Stimulated activated CD4-positive, alpha-beta T cell treated with anti-CD3 and anti-CD28 coated beads, Interleukin-12 subunit alpha, Interleukin-12 subunit beta, amount 100 ng/mL, for 24 hours (primary cell): ENCODE measurements at places on chromosomes 7 and 10.

DNA sequence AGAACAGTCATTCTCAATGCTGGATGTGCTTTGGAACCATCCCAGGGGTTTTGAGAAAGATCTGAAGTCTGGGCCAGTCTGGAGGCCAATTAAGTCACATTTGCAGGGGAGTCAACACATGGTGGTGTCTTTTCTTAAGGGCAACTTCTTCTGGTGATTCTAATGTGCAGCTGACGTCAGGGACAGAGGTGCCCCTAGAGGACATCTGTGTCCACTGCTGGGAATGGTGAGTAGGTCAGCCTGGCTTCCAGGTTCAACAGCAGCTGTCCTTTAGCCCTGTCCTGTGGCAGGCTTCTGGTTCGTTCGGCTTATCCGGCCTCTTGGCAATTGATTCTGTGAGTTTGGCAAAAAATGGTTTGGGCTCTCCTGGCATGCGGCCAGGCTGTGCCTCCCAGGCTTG is 269.7 kb upstream of the HABP2 start:
- no peak for DNase-seq

DNA sequence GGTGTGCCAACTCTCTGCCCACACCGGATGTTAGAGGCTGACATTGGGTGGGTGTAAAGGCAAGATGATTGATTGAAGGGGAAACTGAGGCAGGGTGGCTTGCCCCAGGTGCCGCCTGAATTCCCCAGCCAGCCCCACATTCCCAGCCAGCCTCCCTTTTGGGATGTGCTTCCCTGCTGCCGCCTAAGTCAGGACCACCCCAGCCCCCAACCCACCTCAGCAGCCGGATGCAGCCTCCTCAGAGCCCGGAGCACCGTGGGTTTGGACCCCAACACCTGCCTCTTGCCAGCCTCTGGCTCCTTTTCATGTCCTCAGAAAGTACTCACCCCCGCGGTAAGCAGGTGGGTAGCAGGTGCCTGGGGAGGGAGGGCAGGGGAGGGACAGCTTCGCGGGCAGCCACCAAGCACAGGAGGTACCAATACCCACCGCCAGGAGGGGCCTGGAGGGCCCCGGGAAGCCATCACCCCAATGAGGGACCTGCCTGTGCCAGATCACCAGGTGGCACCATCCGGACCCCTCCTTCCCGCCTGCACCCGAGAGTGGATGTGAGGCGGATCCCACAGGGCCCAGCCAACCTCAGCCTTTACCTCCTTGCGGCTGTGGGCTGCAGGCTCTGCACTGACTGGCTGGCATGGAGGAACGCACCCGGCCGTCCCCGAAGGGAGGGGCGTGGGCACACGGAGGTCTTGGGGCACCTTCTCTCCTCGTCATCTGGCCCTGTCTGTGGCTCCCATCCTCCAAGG is 60.5 kb downstream of the PWWP2B start:
- DNase-seq = no peak

DNA sequence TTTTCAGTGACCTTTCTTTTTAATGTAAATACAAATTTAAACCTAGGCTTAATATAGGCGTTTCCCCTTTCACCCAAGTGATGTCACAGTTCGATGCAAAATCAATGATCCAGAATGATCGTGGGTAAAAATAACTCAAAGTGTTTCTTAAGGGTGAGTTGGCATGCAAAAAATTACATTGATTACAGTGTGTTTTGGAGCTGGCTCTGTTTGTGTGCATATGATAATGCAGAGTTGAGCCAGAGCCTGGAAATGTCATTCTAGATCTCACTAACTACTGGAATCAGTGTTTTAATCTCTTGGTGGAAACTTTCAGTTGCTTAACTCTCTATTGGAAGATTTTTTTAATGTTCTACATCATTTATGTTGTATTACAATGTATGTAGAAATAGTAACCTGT is 72.5 kb upstream of the MXI1 start:
- DNase-seq = no peak

GRCh38 chr10:96541921-96542320 is 28.2 kb upstream of the TLL2 start:
- no peak for DNase-seq

GRCh38 chr7:54701982-54702381 is 57.0 kb downstream of the SEC61G start:
- no peak for DNase-seq

- DNase-seq = no peak
These were observed 7.9 kb downstream of the ESYT2 start for GRCh38 chr7:158821171-158822031.

DNA sequence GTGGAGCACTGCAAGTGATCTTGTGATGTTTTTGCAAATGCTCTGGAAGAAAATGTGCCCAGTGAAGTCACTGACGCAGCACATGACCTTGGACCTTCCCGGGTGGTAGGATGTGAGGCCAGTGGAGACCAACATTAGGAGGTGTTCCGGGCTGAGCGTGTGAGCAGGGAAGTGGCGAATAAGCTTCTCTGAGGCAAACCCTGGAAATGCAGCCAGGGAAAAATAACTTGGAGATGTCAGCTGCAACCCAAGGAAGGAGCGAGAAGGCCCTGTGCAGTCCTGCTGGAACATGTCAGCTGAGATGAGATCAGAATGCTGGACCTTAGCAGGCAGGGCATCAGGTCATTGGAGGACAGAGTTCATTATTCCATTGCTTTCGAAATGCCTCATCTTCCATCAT is 18.6 kb upstream of the SDK1 start:
- DNase-seq = no peak

GRCh38 chr7:95974108-95974507 is 201.8 kb downstream of the DYNC1I1 start:
- no peak for DNase-seq

GRCh38 chr7:140478246-140479061 is 851 bp downstream of the MKRN1 start:
- DNase-seq = peak; percentile 15

- no peak for DNase-seq
These were observed 42.1 kb upstream of the TMEM196 start for GRCh38 chr7:19815546-19815945.

DNA sequence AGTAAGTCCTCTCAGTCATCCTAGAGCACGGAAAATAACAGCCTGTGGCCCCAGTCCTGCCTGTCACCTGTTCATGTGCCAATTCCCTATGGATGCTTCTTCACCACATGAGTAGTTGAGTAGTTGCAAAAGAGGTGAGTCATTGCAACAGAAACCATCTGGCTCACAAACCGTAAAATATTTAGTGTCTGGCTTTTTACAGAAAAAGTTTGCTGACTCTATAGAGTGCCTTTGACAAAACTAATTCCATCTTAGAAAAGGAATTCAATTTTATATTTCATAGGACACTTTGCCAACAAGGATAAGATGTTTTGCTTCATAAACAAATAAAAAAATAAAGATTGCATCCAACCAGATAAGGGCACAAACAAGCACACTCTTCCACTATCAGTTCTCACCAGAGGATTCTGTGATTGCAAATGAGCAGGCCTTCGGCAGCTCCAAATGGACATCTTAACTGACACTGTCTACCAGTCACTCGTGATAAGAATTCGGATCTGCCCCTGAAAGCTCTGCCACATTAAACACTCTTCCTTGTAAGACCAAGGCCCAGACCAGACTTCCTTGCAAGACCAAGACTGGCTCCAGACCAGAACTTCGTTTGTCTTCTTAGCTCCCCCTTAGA is 242.7 kb upstream of the SEMA3C start:
- DNase-seq = no peak

- no peak for DNase-seq
These were observed 75.7 kb upstream of the SYPL1 start for GRCh38 chr7:106187613-106188350.

DNA sequence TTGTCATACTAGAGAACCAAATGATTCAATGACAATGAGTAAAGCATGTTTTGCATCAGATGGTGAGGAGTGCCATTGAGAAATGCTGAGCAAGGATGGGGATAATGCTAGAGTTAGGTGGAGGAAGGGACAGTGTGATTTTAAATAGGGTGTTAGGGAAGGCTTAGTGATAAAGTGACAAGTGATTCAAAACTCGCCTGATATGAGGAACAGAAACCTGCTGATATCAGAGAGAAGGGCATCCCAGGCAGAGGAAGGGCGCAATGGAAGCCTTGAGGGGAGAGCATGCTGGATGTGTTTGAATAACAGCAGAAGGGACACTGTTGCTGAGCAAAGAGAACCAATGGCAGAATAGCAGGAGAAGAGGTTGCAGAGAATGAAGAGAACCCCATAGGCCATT is 196.2 kb downstream of the NRG3 start:
- no peak for DNase-seq

GRCh38 chr7:22579961-22580360 is 80.0 kb upstream of the STEAP1B start:
- DNase-seq = no peak

- DNase-seq = no peak
These were observed 29.8 kb downstream of the BCAP29 start for GRCh38 chr7:107609811-107610261.

GRCh38 chr7:151868396-151869108 is 8.4 kb downstream of the PRKAG2 start:
- DNase-seq = no peak

- no peak for DNase-seq
These were observed 6.3 kb upstream of the CLIP2 start for GRCh38 chr7:74282748-74283459.

GRCh38 chr7:11648101-11648500 is 183.9 kb downstream of the THSD7A start:
- DNase-seq = no peak

DNA sequence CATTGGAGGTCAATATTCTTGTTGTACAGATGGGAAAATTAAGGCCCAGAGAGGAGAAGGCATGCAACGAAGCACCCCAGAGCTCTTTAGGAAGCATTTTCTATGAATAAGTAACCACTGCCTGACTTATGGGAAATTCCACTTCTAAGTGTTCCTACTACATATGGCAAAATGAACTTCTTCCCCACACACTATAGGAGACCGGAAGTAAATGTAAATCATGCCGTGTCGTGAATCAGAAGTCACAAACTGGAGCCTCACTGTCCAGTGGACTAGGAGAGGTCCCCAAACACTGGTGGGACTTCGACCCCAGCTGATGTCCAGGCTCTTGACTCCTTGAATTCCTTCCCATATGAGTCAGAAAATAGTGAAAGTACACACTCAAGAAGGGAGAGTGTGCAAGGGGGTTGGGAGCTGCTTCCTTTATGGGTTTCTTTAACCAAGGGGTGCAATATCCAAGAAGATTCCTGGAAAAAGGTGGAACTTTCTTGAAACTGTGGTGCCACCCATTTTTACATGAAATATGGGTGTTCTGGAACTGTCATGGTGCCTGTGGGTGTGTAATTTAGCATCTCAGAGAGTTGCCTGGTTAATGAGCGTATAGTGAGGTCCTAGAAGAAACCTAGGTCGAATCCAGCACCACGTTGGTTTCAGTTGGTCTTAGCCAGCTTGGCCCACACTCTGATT is 6.7 kb downstream of the RASSF4 start:
- DNase-seq = no peak

GRCh38 chr10:74058658-74059057 is 60.7 kb downstream of the VCL start:
- no peak for DNase-seq

DNA sequence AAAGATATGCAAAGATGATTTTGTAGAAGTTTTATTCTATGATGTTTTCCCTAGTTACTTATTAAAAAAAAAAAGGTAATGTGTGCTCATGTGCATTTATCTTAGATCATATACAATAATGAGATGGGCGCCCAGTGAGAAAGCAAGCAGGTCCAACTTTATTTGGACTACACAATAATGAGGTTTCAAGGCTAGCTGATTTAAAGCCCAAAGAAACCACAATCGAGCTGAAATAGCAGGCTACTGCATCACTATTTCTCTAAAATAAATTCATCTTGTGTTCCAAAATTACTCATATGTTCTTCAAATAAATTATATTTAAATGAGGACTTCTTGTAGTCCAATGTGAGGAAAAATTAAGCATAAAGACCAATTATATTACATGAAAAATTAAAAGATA is 110.1 kb downstream of the JMJD1C start:
- DNase-seq = no peak

- no peak for DNase-seq
These were observed 128.8 kb downstream of the PTPRN2 start for GRCh38 chr7:158458716-158459282.

GRCh38 chr7:139943401-139943800 is 114.3 kb downstream of the TBXAS1 start:
- DNase-seq = no peak

DNA sequence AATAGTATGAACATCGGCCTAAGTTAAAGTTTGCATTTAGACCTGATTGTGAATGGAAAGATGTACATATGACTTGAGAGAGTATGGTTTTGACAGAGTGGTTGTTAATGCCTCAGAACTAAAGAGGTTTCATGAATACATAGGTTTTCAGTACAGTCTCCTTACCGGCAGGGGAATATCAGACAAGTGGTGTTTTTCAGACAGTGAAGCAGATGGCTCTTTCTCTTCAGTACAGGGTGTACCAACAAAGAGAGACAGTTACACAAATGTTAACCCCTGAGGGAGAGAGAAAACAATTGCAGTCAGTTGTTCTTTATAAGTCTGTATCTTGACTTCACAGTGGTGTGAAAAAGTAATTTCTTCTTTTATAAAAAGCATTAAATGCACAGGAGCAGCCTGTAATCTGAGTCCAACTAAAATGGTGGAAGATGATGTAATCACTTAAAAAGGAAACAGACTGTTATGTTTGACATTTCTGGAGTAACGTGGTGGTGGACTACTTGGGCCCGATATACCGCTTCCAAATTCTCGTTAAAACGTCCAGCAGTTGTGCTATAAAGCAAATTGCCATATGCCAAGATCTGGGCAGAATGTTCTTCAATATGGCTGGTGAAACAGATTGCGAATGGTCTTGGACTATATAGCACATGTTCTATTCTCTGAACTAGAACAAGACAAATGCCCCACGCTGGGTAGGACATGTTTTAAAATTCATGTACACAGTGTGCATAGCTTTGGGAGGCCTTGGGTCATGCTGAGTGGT is 69.2 kb downstream of the SDK1 start:
- DNase-seq = no peak

GRCh38 chr7:112262855-112263487 is 56.5 kb downstream of the ZNF277 start:
- no peak for DNase-seq

DNA sequence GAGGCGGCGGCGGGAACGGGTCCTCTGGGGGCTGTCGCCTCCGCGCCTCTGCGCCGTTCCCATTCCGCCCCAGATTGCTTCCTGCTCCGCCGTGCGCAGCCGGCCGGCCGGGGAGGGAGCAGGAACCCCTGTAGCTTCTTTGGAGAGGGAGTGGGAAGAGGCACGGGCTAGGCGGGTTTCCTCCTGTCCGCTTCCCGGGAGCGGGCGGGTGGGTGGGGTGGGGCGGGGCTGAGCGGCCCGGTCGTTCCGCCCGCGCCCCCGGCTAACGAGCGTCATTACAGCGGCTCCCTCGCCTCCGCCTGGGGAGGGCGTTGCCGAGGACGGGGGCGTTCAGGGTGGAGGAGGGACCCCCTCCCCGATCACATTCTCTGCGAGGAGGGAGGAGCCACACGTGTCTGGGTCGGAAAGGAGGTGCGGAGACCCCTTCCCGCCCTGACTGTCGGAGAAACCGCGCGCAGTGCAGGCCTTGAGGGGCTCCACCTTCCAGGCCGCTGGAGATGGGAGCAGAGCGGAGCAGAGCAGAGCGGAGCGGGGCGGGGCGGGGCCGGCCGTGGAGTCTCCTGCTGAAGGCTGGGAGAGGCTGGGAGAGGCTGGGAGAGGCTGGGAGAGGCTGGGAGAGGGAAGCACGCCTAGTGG is 39.7 kb downstream of the AGAP3 start:
- DNase-seq = no peak
